Left ventricle myocardium superior (tissue), 1 donor: ENCODE measurements at places on chromosomes 12 and 14. TPM values are rescaled to one million over a fixed set of nuclear protein-coding genes. Genes with fewer than 3 reads are reported as not detected.

Gene SYCP3
- total RNA-seq = not detected

Gene NID2
- 41.3 TPM for total RNA-seq

Gene MSI1
- 6.8 TPM for total RNA-seq

Gene KRT74
- total RNA-seq = not detected

Gene SLC24A4
- total RNA-seq = 0.52 TPM

Gene KRT71
- total RNA-seq = not detected

Gene PLCZ1
- total RNA-seq = not detected

Gene DBX2
- total RNA-seq = 0.07 TPM

Gene INF2
- total RNA-seq = 30.4 TPM

Gene CLEC1B
- total RNA-seq = not detected

Gene FBRSL1
- total RNA-seq = 68.0 TPM

Gene GLIPR1L1
- total RNA-seq = not detected

Gene MANSC1
- total RNA-seq = 8.4 TPM

DNA sequence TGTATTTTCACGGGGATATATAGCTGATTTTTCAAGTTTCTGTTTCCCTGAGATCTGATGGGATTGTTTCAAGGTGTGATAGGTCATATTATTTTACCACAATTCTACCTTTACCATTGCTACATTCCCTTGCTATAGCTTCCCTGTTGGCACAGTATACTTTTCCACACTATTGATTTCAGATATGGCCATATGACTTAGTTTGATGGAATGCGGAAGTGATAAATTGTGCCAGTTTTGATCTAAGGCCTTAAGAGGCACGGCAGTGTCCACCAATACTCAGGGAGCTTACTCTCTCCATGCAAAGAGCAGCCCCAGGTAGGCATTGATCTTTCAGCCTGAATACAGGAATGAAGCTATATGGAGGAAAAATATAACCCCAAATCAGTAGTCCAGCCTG, 315.7 kb downstream of the SLC16A7 start:
- DNase-seq = no peak

- DNase-seq = no peak
These were observed 164.6 kb upstream of the SLC16A7 start for GRCh38 chr12:59431266-59431665.

DNA sequence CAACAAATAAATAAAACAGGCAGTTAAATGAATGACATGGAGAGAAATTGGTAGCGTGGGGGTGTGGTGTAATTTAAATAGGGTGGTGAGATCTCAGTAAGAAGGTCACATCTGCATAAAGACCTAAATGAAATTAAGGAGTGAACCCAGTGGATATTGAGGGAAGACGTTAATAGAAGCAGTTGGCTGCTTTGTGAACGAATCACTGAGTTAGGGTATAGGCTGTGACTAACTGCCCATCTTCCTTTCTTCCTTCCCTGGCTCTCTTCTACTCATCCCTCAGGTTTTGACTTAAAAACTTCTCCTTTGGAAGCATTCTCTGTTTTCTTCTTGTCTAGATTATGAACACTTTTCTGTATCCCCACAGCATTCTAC, 64.7 kb downstream of the BTG1 start:
- DNase-seq = no peak

DNA sequence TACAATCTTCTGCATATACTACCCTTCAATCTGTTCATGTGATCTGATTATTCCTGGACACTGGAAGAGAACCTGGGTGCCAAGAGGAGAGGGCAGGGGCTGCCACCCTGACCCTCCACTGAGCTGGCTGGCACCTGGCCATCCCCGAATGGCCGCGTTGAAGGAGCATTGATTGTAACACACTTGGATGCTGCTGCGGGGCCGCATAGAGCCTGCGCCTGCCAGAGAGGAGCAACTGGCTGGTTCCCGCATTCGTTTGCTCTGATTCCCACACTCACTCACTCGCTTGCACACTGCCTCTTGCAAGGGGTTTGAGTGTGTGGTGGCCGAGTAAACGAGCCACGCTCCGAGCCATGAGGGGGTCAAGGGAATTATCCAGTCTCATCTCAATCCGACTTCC, 32.4 kb downstream of the PSEN1 start:
- no peak for DNase-seq

DNA sequence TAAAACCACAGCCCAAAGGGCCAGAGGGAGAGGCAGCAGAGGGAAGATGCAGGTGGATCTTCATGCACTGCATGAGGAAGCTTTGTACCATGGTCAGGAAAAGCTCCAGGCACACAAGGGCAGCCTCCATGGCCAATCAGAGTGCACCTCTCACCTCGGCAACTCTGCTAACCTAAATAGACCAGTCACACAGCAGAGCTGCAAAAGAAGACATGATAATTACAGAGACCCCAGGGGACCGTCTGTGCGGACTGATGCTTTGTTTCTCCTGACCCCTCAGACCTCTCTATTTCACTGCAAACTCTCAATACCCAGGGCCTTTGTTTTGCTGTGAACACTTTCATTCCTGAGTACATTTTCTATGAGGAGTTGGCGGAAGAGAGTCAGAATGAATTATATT, 10.7 kb upstream of the TCL1B start:
- DNase-seq = no peak

DNA sequence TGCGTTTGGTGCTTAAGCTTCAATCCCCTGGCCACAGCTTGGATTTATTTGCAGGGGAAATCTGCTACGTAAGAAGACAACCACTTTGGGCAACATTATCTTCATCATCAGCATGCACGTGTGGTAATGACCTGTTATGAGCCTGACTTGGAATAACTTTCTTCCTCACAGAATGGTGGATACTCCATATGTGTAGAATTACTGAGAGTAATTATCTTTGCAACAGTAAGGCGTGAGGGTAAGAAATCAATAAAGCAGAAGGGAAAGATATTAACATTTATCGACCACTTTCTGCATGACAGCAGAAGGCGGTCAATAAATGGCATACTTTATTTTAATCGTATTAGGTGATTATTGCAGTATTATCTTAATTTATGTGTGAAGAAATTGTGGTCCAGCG, 152.7 kb downstream of the RGS6 start:
- no peak for DNase-seq

DNA sequence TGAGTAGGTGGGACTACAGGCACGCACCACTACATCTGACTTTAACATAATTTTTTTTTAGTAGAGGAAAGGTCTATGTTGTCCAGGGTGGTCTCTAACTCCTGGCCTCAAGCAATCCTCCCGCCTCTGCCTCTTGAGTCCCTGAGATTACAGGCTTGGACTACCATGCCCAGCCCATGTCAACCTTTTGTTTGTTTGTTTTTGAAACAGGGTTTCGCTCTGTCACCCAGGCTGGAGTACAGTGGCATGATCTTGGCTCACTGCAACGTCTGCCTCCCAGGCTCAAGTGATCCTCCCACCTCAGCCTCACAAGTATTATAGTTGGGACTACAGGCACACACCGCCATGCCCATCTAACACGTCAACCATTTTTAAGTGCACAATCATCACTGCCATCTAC, 29.2 kb downstream of the PITPNM2 start:
- no peak for DNase-seq

DNA sequence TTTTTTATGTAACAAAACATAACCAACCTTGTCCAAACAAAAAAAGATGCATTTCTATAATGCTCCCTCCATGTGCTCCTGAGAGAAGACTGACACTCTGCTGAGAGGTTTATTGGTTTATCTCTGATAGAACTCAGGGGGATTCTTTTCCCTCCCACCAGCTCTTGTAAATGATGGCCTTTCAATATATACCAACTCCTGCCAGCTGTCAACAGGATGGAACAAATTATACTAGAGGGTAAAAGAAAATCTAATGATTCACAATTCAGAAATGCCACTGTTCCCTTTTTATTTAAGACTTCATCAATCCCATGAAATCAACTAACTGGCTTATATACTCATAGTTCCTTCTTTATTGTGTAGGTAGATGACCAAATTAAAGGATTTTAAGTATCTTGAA, 25.4 kb downstream of the PSMC1 start:
- no peak for DNase-seq

DNA sequence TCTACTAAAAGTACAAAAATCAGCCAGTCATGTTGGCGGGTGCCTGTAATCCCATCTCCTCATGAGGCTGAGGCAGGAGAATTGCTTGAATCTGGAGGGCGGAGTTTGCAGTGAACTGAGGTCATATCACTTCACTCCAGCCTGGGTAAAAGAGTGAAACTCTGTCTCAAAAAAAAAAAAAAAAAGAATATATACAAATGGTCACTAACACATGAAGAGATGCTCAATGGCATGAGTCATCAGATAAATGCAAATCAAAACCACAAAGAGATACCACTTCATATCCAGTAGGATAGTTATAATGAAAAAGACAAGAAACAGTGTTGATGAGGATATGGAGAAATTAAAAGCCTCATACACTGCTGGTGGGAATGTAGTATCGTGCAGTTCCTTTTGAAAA, 33.6 kb upstream of the METAP2 start:
- no peak for DNase-seq

DNA sequence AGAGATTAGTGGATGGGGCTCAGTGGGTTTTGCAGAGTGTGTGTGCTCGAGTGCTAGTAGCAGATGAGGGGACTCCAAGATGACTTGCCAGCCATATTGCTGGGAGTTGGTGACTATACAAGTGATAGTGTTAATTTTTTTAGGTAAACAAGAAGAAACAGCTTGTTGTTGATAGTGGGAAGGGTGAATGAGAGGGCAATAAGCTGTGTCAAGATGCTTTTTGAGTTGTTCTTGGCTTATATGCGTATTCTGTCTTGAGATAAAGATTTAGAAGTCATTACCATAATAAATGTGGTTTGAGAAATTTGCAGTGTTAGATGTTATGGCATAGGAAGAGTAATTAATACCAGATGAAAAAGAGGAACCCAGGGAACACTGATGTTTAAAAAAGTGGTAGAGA, 75.3 kb downstream of the RCOR1 start:
- DNase-seq = no peak

DNA sequence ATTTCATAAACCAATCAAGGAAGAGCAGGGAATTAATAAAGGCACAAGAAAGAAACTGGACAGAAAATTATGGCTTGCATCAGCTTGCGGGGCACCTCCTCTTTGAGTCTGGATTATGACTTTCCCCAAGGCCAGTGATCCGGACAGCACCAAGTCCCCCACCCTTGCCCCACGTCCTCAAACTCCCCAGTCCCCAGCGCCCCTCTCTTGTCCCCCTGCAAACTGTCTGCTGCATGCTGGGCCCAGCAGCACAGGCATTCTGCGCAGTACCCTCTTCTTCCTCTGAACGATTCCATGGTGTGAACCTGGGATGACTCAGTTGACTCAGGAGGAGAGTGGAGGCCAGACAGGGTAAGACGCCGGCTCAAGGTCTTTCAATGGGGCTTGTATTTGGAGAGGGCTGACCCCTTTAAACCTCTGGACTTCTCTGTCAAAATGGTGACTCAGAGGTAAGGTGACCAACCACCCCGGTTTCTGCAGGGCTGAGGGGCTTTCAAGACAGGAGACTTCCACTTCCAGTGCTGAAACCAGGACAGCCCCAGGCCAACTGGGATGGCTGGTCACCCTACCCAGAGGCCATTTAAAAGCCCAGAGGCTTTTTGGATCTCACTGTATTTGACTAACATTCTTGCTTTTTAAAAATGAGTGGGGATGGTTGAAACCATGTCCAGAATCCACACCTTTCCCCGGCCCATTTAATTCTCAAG, 13.5 kb downstream of the C14orf132 start:
- DNase-seq = no peak

DNA sequence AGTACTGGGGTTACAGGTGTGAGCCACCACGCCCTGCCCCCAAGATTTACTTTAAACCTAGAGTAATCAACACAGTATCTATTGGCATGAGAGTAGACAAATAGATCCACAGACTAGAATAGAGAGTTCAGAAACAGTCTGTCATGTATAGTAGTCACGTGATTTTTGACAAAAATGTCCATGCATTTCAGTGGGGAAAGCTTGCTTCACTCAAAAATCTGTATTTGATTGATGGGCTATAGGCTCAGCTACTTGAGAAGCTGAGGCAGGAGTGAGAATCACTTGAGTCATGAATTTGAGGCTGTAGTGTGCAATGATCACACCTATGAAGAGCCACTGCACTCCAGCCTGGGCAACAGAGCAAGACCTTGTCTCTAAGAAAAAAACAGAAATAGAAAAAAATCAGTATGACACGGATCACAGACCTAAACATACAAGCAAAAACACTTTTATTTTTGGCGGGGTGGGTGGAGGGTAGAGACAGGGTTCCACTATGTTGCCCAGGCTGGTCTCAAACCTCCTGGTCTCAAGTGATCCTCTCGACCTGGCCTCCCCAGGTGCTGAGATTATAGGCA, 7.6 kb upstream of the ORAI1 start:
- no peak for DNase-seq

DNA sequence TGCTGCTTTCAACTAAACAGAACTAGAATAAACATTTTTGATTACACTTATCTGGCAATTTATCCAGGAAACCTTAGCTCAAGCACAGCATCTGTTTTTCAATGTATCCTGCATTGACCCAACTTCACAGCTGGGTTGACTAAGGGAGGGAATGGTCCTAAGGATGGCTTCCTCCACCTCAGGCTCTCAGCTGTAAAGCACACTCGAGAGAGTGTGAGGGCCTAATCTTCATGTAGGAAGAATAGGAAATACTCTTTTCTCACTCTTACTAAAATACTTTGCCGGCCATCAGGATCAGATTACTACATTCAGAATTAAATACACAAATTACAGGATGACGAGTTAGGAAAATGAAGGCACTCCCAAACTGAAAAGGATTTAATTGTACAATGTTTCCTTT, 7.2 kb downstream of the SETD3 start:
- no peak for DNase-seq

DNA sequence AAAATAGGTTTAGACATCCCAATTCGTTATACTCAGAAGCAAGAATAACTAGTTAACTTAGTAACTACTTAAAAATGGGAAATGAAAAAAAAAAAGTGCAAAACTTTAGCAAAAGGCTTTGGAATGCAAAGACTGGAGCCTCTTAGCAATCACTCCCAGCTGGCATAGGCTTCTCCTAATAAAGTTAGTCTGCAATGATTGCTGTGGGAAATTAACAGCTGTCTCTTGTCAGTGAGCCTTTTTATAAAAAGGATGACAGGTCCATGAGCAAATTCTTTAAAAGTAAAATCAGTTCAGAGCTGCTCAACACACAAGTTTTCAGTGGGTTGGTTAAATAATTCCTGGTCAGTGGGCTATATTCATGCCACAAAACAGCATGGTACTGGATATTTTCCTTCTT, 7.4 kb upstream of the SYCP3 start:
- no peak for DNase-seq

- no peak for DNase-seq
These were observed 139.7 kb downstream of the RIMBP2 start for GRCh38 chr12:130576371-130576816.
